ENCODE measurements at places on chromosomes 5 and 9.

DNA sequence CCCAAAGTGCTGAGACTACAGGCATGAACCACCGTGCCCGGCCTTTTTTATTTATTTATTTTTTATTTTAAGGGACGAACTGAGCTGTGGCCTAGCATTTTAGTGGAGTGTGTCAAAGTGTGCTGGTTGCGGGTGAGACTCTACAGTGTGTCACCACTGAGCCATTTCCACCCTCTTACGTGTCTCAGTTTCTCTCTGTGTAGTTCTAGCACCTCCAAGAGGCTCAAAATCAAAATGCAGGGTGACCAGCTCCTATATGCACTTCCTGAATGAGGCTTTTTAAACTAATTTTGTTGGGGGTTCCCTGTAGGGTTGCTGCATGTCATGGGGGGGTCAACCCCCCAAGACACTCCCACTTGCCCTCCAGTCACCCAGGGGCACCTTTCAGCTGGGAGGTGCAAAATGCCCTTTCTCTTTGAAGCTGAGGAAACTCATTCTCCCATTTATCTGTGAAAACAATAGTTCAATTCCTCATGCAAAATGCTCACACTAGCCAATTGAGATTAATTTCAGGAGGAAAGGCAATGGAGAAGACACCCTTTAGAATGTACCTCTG, 69.3 kb downstream of the COL15A1 start:
- peak; percentile 37 for DNase-seq

- DNase-seq: no peak
These were observed 240.7 kb downstream of the ARRDC3 start for GRCh38 chr5:91142386-91142785.

GRCh38 chr5:178123966-178124925, 6.6 kb upstream of the RMND5B start:
- DNase-seq: no peak

DNA sequence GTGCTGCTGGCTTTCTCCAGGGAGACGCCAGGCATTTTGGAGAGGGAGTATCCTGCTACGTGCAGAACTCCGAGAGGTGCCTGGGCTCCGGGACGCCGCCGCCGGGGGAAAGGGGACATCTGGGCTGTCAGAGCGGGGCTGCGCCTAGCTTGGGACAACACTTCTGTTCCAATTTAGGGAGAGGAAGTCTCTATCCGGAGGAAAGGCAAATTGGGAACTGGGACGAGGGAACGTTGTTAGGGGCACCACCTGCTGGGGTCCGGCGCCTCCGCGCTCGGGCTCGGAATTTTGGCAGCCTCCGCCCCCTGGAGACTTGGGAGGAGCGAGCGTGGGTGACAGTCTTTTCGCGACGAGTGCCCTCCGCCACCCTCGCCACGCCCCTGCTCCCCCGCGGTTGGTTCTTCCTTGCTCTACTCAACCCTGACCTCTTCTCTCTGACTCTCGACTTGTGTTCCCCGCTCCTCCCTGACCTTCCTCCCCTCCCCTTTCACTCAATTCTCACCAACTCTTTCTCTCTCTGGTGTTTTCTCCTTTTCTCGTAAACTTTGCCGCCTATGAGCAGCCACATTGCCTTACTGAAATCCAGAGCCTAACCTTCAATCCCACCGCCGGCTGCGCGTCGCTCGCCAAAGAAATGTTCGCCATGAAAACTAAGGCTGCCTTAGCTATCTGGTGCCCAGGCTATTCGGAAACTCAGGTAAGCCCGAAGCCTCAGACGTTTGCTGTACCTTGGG, 1.6 kb downstream of the TSLP start:
- peak; percentile 41 for DNase-seq

GRCh38 chr9:6440405-6440804, 27.4 kb downstream of the UHRF2 start:
- DNase-seq: no peak

DNA sequence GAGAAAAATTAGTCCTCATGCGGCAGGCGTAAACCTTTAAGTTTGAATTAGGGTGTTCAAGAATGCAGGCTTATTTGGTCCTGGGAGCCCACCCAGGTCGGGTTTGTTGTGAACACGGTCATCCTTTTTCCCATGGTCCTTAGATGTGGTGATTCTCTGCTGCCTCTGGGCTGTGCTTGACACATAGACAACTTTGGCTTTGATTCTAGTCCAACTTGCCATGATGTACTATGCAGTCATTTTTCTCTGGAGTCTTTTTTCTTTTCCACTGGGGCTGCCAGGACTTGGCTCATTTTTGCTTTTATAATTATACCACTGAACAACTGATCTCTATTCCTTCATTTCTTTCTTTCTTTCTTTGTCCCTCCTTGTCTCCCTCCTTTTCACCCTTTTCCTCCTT, 218.6 kb downstream of the SREK1 start:
- no peak for DNase-seq

DNA sequence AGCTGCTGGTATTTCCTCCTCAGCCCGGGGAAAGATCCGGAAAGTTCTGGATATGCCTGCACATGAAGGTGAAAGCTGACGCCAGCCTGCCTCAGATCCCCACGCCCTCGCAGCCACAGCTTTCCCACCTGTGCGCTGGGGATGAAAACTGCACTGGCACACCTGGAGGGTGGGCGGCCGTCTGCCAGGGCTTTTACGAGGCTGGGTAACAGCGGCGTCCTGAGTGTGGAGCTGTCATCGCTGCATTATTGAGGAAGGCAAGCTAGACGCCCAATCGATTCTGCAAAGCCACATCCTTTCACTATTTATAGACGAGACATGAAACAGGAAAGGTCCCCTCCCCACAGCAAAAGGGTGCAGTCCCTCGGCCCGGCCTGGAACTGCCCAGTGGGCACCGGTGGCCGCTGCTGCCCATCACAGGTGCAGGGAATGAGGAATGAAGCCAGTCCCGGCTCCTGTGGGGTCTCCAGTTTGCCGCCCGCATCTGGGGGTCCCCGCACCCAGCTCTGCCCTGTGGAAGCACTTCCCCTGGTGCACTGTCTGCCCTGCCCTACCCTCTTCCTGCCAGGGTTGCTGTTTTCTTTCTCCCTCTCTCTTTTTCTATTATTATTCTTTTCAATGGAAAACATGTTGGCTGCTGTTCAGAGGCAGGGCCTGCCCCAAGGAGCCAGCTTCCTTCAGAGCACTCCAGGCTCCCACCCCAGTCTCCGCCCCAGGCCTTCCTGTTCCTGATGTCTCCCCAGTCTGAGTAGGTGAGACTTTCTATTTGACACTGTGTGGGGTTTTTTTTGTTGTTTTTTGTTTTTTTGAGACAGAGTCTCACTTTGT, 7.0 kb downstream of the NOTCH1 start:
- peak; percentile 74 for DNase-seq

Data from CD4-positive, alpha-beta T cell treated with Interleukin-10 for 1 hour (primary cell).